ENCODE measurements at places on chromosomes 5 and 9. TPM values are rescaled to one million over a fixed set of nuclear protein-coding genes. Genes with fewer than 3 reads are reported as not detected.

MOB3B gene
- 0.26 TPM for total RNA-seq

BHMT gene
- not detected for total RNA-seq

ZMYND19 gene
- 88.2 TPM for total RNA-seq

PCDHB5 gene
- total RNA-seq, result not detected

RABEPK gene
- total RNA-seq, result 32.8 TPM

PAIP2 gene
- 97.3 TPM for total RNA-seq

OBP2B gene
- total RNA-seq, result not detected

PCDHGA9 gene
- 0.39 TPM for total RNA-seq

GGTA1 gene
- total RNA-seq, result 0.12 TPM

OR1J2 gene
- not detected for total RNA-seq

PCDHGC4 gene
- not detected for total RNA-seq

TXNDC15 gene
- total RNA-seq, result 57.1 TPM

- no peak for DNase-seq
Observed at GRCh38 chr9:89797255-89797654, 192.4 kb downstream of the GADD45G start.

- no peak for DNase-seq
Observed at GRCh38 chr5:134098690-134099089, 15.8 kb upstream of the TCF7 start.

- no peak for DNase-seq
Observed at GRCh38 chr9:75953218-75953617, 62.7 kb downstream of the PCSK5 start.

GRCh38 chr5:82640916-82641315, 362.8 kb upstream of the RPS23 start:
- no peak for DNase-seq

- DNase-seq, result no peak
Observed at GRCh38 chr9:122562134-122562760, 9.3 kb downstream of the OR1N2 start.

- no peak for DNase-seq
Observed at GRCh38 chr9:131266266-131267229, 9.8 kb downstream of the FAM78A start.

DNA sequence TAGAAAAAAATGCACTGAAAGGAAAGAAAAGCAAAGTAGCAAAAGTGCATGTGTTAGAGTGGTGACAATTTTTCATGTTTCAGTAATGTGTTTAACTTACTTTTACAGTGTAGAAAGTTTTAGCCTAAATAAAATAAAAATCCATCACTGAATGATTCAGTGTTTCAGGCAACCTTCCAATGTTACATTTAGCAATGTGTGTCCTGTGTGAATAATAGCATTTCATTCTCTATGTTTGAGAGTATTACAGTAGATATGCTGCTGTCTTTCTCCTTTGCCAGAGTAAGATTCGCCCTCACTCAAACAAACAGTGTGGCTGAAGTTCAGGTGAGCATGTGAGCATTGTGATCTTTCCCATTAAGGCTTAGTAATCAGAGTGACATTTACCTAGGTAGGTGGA, 171.1 kb downstream of the TARS1 start:
- DNase-seq, result no peak

DNA sequence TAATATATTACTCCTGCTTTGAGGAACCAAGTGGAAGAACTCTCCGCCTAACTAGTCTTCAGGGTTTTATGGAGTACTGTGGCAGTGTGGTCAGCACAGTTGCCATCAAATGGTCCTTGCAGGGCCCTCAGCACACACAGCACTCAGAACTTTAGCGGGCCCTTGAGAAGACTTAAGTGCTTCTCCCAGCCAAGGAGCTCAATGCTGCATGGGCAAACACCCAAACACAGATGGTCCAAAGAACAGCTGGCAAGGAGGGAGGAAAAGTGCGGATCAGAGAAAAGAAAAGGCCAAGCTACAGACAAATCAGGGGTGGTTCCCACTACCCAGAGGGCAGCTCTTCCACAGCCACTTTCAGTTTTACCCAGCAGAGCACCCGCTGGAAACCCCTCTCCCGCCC, 98.6 kb downstream of the SPOCK1 start:
- no peak for DNase-seq

GRCh38 chr5:161134956-161135355, 282.9 kb upstream of the ATP10B start:
- DNase-seq, result no peak

DNA sequence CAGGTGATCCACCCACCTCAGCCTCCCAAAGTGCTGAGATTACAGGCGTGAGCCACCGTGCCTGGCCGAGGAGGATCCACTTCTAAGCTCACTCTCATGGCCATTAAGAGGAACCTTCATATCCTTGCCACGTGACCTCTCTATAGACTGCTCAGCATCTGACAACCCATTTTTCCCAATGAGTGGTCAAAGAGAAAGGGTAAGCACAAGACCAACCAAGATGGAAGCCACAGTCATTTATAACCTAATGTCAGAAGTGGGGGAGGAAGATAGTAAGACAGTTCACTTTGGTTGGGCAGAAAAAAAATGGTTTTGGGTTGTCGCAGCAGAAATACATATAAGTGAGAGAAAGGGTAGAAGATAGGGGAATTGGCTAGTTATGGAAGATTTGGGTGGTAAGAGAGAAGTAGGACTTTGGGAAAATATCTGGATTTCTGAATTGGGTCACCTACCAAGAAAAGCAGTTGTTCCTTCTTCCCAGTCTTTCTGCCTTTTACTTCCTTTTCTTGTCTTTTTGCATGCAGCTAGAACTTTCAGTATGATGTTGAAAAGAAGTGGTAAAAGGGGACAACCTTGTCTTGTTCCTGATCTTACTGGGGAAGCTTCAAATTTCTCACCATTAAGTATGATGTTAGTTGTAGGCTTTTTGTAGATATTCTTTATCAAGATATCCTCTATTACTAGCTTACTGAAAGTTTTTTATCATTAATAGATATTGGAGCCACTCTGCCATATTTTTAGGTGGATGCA, 15.6 kb downstream of the SNX2 start:
- DNase-seq, result no peak

DNA sequence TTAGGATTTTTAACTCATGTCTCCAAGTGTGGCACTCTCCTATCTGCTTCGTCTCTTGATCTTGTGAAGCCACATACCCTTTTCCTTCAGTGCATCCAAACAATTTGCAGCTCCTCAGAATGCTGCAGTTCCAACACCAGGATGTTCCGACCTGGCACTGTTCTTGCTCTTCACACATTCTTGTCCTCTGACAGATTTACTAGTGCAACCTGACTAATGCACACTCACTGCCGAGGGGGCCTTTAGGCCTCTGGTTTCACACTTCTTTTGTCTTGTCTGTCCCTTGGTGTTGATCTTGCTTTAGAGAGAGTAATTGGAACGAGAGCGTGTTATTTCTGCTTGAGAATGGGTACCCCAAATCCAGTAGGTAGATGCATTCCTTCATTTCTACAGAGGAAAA, 15.0 kb downstream of the ARHGAP26 start:
- no peak for DNase-seq

GRCh38 chr9:125908136-125908535, 161.0 kb downstream of the PBX3 start:
- no peak for DNase-seq

DNA sequence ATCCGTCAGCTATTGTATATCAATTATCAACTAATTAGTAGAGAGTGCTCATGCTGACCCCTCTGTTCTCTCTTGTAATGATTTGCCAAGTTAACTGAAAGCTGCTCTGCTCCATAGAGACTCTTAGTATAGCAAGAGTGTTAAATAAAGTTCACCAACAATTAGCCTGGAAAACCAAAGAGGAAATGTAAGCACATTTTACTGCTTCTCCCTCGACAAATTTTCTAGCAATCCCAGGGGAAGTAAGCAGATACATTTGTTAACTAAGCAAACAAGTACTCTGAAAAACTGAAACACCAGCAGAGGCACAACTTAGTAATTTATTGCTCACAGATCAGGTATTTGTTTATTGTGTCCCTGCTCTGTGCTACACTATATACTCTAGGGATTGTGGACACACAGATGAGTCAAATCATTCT, 162.2 kb downstream of the GLIS3 start:
- DNase-seq, result no peak

DNA sequence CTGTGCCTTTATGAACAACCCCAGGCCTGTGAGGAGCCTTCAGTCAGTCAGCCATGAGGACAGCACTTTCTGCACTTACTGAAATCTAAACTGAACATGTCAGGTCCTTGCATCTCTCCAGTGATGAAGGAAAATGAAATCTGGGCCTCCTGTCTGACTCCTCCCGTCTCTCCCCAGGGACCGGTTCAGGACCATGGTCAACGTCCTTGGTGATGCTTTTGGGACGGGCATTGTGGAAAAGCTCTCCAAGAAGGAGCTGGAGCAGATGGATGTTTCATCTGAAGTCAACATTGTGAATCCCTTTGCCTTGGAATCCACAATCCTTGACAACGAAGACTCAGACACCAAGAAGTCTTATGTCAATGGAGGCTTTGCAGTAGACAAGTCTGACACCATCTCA, 77.0 kb upstream of the PLPP6 start:
- no peak for DNase-seq

DNA sequence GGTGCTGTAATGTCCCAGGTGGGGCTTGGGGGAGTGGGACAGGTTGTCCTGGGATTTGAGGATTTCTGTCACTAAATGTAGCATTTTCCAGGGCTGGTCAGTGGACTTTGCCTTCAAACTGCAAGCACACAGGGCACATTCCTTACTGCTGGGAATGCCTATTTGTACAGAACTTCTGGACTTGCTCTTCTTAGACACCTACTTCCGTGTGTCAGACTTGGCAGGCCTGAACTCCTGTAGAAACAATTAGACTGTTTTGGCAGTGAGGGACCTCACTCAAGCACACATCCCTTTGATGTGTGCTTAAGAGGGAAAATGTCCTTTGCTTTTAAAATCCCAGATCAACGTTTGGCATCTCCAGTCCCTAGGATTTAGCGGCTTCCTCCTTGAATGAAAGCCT, 192.2 kb downstream of the PAPPA start:
- no peak for DNase-seq

DNA sequence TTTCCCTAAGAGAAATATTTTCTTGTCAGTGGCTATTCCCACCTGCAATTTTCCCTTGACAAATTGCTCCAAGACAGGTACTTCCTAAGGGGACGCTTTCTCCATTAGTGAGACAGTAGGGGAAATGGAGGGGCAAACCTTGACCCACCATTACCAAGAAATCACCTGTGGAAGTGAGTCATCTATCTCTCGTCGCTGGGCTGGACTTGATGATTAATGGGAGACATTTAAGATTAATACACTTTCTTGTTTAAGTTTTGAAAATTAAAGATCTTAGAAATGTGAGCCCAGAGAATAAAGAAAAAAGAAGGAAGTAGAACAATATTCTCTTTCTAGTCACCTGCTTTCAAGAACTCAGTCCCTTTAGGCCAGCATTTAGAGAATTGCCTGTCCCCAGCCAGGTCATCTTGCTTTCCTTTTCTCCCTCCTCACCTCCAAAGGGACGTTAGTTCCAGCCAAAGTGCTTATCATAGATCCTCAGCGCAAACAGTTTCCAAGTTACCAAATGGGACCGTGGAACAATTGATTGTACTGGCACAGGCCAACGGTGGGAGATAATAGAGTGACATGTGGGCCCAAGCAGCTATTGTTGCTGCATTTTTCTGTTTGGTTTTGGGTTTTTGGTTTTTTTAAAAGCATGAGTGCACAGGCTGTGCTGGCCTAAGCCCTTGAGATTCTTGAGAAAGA, 284.4 kb downstream of the ENC1 start:
- no peak for DNase-seq

DNA sequence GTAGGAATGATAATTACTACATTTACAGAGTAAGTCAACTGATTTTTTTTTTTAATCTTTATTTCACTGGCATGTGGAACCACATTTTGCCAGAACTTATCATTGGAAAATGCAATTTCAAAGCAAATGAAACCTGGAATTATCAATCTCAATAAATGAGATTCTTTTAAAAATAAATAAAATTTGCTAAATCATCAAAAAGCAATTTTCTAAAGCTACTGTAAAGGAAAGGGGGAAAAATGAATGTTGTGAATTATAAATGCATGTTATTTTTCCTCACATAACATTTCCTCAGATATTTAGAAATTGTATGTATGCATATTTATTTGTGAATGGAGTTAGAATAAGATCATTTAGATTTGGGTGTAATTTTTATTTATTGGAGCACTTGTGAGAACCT, 89.9 kb upstream of the GRHPR start:
- DNase-seq, result no peak

DNA sequence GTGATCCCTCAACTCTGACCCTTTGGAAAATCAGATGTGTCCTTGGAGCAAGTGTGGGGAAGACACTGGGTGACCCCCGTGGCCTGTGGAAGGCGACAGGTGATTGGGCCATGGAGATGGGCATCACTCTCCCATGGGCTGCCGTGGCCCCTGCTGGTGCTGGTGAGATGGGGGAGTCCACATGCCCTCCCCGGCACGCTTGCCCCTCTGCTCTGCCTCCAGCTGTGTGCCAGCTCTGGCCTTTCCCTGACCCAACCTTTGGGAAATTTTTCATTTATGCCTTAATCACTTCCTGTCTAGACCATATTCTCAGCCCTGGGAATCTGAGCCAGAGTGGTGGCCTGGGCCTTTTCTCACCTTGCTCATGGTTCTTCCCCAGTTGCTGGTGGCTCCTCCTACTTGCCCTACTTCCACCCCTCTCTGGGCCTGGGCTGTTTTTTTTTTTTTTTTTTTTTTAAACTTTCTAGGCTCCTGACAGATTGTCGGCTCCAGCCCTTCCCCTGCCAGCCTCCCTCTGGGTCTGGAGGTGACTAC, 56.6 kb downstream of the RGS3 start:
- peak; percentile 14 for DNase-seq

DNA sequence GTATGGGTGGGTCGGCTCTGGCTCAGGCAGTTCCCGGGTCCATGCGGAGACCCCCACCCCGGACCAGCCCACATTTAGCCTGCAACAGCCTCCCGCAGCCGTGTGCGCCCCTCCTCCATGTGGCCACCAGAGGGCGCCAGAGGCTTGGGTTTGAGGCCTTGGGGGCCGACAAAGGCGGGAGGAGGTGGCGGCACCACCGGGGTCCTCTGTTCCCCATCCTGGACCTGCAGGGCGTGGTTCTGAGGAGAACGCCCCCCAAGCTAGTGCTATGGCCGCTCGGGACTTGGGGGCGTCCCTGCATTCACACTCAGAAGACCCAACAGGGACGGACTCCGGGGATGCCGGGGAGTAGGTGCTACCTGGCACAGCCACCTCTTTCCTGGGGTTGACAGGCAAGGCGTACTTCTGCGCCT, 16.5 kb downstream of the ASS1 start:
- DNase-seq, result peak; percentile 38

GRCh38 chr9:77876091-77876490, 155.5 kb downstream of the GNAQ start:
- no peak for DNase-seq

- no peak for DNase-seq
Observed at GRCh38 chr5:65954200-65954599, 27.8 kb downstream of the ERBIN start.

DNA sequence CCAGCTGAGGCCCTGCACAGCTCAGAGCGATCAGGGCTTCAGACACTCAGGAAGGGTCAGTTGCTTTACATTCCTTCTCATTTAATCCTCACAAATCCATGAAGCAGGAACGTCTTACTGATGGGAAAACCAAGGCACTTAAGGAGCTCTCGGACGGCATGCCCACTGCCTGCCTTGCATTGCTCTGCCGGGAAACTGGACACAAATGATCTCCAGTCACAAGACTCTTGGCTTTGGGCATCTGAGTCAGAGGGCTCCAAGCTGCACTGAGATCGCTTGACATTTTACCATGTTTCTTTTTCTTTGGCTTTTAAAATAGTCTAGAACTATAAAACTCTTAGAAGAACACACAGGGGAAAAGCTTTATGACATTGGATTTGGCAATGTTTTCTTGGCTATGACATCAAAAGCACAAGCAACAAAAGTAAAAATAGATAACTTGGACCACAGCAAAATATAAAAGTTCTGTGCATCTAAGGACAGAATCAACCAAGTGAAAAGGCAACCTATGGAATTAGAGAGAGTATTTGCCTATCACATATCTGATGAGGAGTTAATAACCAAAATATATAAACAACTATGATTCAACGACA, 43.6 kb upstream of the HRH2 start:
- DNase-seq, result no peak

All from activated T-helper 1 cell treated with anti-CD3 and anti-CD28 coated beads, Interleukin-12 subunit alpha, Interleukin-12 subunit beta, Interleukin-2, Interleukin-4 antibody, amounts not matched to agents 30 ng/mL and 10 ng/mL and 1 ng/mL, durations not matched to agents 14 hours and 24 hours and 36 hours (primary cell).